ENCODE measurements at places on chromosomes 6 and 20.
A peak's percentile ranks its signal among the peaks of the same experiment; 100 is the strongest.

- DNase-seq: no peak
Measured at GRCh38 chr6:20408851-20409250, 7.2 kb downstream of the E2F3 start.

DNA sequence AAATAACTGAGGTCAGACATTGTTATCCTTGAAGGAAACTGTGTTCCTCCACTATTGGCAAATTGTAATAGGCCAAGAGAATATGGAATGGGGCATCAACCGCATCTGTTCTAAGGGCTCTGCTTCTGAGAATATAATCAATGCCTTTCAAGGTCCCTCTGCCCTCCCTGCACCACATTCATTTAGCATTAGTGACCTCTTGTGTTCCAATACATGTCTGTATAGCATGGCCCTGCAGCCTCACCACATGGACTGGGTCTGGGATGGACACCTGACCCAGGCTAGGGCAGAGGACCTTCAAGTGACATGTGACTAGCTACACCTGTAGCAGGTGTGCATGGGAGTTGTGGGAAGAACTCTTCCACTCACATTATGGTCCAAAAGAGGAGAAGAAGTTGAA, 14.2 kb downstream of the BTN3A1 start:
- DNase-seq: no peak

DNA sequence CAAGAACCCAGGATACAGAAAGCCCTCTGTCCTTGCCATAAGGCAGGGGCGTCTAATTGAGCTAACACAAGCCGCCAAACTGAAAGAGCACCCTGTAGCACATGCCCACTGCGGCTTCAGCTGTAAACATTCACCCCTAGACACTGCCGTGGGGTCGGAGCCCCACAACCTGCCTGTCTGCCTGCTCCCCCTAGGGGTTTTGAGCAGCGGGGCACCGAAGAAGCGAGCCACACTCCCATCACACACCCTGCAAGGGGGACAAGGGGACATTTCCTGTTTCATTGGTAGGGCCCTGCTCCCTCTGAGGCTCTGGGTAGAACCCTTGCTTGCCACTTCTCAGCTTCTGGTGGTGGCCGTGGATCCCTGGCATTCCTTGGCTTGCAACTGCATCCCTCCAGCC, 45.2 kb upstream of the BCLAF1 start:
- DNase-seq: no peak

DNA sequence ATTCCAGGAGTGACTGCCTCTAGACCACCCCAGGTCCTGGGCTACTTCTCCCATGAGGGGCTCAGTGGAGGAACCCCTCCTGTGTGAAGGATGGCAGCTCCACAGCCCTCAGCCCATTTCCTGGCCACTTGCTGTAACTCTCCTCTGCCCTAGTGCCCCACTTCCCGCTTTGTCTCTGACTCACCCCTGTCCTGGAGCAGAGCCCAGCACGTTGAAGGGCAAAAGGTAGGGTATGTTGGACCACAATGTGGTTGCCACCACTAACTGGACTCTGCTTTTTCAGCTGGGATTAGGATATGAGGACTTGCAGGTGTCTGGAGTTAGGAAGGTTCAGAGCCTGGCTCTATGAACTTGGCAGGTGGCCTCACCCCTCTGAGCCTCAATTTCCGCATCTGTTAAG, 2.4 kb downstream of the MYBL2 start:
- no peak for DNase-seq

DNA sequence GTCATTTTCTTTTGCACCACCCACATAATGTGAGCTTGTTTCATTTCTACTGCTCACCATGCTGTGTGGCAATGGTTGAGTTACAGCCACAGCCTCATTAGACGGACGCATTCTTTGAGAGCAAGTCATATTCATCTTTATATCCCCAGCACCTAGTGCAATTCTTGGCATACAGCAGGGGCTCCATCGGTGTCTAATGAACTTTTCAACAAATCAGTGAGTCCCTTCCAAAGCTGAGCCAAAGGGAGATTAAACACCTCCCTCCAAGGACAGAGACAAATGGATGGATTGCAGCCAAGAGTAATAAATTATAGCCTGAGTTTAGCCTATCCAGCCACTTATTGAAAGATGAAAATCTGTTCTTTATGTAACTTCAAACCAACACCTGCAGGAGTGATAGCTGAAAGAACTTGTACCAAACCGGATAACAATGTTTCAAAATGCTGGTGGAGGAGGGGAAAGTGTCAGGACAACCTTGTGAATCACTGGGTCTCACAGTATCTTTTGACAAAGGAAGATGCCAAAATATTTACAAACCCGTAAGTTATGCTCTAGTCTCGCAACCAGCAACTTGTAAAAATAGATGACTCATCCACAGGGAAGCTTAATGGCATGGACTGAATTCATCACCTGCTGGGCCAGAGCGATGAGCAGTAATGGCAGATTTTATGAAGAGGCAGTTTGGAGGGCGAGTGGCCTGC, 139.0 kb downstream of the PXDC1 start:
- DNase-seq: no peak

- DNase-seq: no peak
Measured at GRCh38 chr6:114989279-114989964, 646.6 kb upstream of the HS3ST5 start.

- DNase-seq: no peak
Measured at GRCh38 chr6:13654496-13654895, 39.4 kb downstream of the NOL7 start.

GRCh38 chr6:156933201-156934068, 156.3 kb downstream of the ARID1B start:
- peak; percentile 57 for DNase-seq

DNA sequence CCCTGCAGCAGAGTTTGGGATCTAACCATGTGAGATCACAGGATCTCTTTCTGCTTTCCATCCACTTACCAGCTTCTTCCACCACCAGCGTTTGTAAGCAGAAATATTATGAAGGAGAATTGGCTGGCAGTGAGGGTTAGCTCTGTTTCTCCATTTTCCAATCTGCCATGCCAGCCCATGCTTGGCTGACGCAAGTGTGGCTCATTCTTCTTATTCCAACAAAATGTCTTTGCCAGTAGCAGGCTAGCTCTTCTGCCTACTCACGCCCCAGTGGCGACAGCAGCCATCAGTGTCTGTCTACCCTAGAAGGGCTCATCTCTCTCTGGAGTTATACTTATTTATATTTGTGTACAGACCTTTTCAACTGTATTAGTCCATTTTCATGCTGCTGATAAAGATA, 286.2 kb downstream of the FARS2 start:
- DNase-seq: no peak

DNA sequence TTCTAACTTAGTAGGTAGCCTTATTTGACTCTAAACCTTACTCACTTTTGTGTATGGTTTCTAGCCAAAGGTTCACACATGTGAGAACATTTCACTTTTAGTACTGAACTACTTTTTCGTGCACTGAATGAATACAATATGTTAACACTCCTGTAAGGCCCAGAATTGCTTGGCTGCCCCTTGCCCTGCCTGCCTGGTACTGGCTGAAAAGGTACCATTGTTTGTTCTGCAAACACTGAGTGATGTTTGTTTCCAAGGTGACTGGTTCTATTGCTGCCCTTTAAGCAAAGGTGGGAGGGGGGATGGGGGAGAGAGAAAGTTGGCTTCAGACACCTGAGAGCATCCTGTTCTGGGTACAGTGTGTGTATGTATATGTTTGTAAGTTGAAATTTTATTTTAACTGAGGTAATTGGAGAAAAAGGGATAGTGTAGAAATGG, 31.2 kb downstream of the RREB1 start:
- DNase-seq: no peak

DNA sequence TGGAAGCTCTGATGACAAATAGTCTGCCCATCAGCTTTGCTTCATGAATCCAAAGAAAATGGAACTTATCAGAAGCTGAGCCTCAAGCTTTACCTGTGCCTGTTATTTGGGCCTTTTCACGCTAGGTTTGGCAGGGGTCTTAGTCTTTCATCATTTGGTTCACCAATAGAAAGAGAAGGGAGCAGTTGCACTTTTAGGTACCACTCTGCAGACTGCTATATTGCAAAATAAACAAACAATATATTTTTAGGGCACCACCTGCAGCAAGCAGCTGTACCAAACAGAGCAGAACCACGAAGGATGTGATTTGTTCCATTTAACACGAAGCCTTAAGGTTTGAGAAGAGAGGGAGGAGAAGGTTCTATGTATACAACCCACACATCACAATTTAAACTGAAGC, 291.4 kb upstream of the RNF217 start:
- DNase-seq: no peak

DNA sequence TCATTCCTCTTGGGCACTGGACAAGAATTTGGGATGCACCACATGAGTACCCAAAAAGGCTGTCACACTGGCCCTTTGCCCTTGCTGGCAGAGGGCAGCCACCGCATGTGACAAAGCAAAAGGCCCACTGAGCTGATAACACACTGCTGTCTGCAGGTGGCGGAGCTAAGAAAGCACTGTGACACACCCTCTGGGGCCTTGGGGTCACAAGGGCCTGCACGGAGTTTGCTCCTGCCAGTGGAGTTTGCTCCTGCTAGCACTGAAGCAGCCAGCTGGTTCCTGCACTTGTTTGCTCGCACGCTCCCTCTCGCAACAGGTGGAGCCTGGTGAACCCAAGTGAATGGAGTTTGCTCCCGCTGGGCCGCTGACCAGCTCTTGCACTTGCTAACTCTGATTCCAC, 132.6 kb downstream of the LCA5 start:
- DNase-seq: no peak

DNA sequence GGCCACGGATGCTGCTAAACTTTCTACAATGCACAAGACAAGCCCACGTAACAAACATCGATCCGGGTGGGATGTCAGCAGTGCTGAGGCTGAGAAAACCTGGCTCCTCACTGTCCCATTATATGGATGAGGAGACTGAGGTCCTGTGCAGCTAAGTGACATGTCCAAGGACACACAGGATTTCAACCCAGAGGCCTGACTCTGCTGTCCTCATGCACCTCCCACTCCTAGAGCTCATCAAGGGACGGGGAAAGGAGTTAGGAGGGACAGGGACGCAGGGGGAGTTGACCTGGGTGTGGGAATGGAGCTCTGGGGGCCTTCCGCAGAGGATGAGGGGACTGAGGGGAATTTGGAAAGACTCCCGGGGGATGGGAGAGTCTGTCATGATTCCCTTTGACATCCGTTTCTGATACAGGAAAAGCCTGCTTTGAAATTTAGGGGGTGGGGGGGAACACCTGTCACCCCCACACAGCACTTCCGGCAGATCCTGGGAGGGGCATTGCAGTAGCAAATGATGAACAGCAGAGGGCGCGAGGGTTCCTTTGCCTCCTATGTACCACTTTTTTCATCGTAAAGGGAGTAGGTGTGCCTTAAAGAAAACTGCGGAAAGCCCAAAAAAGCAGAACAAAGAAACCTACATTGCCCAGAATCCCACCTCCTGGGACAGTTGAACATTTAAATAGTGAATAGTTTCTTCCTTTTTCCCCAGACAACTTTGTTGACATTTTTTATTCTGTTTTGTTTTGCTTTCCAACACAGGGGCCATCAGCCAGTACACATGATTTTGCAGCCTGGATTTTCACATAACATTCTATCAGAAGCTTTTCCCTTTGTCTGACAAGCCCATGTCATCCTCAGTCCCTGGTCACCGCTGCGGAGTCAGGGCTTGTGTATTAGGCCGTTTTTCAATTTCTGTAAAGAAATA, 48.6 kb downstream of the SLC2A10 start:
- peak; percentile 70 for DNase-seq

DNA sequence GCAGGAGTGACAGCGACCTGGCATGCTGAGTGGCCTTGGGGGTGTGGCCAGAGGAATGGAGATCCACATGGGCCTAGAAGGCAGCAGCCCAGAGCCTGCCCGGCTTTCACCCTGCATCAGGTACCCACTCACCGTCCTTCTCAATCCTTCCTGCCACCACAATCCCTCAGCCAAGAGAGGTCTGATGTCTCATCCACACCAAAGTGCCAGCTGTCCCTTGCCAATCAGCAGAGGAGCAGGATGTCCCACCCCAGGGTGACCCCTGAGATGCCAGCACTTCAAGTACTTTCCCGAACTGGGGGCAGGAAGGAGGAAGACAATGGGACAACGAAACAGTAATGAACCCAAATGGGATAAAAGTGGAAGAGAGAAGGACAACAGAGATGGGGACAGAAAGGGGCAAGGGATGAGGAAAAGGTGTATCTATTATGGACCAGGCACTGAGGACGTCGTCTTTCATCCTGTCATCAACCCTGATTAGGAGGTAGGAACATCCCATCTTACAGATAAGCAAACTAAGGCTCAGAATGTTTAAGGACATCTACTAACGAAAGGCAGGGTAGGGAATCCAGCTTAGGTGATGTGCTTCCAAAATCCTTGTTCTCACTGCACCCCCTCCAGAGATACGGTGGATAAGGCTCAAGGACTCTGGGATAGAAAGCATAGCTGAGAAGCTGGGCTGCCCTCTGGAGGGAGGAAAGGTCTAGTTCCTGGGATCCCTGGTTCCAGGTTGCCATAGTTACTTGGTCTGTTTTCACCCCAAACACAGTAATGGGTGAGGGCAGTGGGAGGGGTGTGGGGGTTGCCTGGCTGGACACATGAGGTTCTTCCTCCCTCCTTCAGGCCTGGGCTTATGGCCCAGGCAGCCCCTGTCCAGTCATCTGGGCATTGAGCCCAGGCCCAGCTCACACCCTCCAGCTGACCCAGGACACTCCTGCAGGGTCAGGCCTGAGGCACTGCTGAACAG, 4.5 kb upstream of the TNXB start:
- DNase-seq: peak; percentile 91

DNA sequence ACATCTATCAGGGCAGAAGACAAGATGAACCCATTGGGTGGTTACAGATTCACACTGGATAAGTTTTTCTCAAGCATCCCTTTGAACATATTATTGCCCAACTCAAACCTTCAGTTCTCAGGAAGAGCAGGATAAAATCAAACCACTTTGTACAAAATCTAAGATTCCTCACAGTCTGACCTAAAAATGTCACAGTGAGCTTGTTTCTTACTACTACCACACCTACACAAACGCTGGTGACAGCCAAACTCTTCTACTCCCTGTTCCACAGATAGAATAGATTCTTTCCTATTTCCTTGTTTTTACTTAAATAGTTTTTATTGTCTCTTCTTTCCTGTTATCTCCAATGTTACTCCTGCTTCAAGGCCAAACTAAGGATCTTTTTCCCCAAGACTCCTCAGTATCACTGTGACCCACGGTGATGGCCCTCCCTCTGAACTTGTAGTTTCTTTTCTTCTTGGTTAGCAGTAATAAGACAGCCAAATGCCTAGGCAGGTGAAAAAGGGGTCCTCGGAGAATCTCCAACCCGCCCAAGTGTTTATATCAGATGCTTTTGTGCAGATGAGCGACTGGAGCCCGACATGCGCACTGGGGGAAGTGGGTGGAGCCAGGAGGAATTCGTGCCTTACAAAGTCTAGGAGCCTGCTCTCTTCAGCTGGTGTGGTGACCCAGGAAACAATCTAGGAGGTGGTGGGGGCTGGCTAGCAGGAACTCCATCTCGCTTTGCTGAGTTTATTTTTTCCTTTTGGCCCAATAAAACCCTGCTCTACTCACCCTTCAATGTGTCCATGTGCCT, 53.4 kb downstream of the SEL1L2 start:
- DNase-seq: no peak

GRCh38 chr6:12249541-12250382, 40.4 kb upstream of the EDN1 start:
- DNase-seq: no peak

GRCh38 chr6:95280686-95281273, 296.6 kb upstream of the MANEA start:
- DNase-seq: peak; percentile 60

GRCh38 chr20:44118185-44119033, 68.6 kb downstream of the JPH2 start:
- DNase-seq: no peak
